Activated gamma-delta T cell (primary cell): ENCODE measurements at places on chromosomes 6 and 20.

GRCh38 chr20:51758978-51759544 is 9.1 kb downstream of the ATP9A start:
- no peak for DNase-seq

DNA sequence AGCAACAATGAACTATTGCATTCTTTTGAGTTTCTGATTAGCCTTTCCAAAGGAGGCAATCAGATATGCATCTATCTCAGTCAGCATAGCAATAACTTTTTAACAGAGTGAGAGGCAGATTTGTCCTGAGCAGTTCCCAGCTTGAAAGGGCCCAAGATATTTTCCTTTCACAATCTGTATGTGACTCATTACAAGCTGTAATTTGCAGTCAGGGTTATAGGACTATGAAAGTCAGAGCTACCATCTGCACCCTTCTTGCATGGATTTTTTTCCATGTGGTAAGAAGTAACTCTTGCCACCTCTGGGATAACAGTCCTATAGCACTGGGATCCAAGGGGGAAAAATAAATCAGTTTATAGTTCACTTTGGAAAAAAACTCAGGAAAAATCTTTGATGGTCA is 318.2 kb upstream of the RGS17 start:
- no peak for DNase-seq

DNA sequence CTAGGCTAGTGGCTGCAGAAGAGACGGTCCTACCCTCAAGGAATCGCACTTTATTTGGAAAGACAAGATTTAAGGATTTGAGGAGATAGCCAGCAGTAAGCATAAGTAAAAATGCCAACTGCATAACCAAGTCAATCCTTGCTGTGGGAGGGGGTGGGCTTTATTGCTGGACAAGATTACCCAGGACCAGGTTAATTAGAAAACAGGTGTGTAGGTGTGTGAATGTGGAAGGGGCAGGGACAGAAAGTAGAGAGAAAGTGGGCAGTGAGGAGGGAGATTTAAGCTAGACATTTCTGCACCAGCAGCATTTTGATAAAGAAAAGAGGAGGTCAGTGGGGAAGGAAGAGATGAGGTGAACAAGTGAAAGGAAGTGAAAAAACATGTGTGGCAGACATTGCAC is 89.7 kb upstream of the OGFRL1 start:
- DNase-seq, result no peak

DNA sequence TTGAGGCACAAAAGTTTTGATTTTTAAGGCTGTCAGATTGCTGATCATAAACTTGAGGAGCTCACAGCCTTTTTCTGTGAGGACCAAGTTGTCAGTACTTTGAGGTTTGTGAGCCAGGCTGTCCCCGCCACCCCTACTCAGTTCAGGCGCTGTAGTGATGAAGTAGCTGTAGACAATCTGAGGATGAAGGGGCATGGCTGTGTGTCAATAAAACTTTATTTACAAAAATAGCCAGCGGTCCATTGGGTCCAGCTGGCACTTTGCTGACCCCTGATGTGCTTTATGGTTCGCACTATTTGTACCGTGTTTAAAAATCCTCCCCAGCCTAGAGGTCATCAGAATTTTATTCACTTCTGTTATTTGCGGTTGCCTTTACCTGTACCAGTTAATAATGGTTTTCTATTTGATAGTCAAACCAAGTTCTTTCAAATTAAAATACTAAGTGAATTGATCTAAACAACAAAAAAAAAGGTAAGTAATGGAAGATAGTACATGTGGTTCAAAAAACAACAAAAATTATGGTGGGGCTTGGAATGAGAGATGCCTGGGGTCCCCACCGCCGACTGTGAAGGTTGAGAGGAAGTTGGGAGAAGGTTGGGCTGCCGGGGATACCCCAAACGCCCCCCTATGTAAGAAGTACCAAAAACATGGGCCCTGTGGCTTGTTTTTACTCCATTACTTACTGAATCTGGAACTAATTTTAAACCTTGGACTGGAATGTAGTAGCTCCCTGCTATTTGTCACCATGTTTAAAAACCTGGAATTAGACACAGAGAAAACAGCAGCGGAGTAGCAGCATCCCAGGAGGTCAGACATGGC is 123.6 kb downstream of the SYCP2 start:
- no peak for DNase-seq

GRCh38 chr6:111842891-111843290 is 30.4 kb downstream of the FYN start:
- DNase-seq, result no peak

- DNase-seq, result no peak
These were observed 736.6 kb downstream of the KIF16B start for GRCh38 chr20:15836634-15837033.

DNA sequence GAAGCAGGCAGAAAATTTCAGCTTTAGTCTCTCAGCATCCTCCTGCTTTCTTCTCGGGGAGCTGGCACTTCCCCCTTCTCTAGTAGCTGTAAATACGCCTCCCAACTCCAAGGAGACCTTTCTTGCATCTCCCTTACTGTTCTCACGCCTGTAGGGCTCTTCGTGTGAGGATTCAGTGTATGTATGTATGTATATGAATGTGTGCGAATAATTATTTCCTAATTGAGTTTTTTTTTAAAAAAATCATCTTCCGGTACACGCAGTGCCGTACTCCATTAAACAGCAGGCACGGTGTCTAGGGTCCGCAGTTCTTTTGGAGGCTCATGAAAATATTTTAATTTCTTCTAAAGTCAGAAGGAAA is 85.4 kb downstream of the HFE start:
- DNase-seq, result no peak

DNA sequence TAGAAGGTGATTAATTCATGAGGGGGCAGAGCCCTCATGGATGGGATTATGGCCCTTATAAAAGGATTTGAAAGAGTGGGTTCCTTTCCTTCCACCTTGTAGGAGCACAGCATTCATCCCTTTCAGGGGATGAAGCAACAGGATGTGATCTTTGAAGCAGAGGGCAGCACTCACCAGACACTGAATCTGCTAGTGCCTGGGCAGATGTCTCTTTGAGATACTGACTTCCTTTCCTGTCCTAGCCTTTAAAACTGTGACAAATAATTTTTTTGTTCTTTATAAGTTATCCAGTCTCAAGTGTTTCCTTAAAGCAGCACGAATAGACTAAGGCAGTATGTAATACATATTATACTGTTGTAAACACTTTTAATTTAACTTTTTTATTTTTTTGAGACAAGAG is 538.6 kb upstream of the RNF217 start:
- DNase-seq, result no peak

DNA sequence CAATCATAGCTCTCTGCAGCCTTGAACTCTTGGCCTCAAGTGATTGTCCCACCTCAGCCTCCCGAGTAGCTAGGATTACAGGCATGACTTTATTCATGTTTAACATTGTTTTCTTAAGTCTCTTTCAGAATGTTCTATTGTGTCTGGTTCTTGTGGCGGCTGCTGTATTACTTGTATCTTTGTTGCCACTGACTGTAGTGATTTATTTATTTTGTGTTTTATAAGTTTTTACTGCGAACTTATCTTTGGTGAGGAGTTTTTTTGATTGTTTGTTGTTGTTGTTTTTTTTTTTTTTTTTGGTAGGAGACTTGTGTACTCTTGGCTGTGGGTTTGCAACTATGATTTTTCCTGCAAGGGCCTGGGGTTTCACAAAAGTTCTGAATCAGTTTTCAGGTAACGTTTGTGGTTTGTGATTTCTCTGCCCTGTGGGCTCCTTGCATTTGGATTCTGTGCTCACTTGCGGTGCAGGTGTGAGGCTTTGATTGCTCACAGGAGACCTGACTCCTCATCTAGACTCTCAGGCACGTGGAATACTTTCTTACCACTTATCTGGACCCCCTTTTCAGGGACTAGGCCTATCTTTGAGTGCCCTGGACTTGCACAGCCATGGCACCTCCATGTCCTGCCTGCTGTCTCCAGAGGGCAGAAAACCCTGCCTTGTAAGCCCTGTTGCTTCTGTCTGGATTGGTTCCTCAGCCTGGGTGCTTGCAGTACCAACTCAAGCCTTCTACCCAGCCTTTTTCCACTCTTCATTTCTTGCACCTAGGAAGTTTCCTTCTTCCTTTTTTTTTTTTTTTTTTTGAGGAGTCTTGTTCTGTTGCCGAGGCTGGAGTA is 25.2 kb downstream of the KIF25 start:
- DNase-seq, result no peak
